Breast epithelium (tissue), 4 donors: ENCODE measurements at places on chromosomes 1 and 21. TPM values are rescaled to one million over a fixed set of nuclear protein-coding genes. Genes with fewer than 3 reads are reported as not detected.
A peak's percentile ranks its signal among the peaks of the same experiment; 100 is the strongest.

GRCh38 chr1:240705579-240705978 is 93.6 kb upstream of the GREM2 start:
- no peak overlapping the region for H3K4me3 ChIP-seq
- H3K27me3 ChIP-seq = no peaks in the 10 kb centered on the region
- no peaks in the 10 kb centered on the region for H3K4me1 ChIP-seq
- H3K36me3 ChIP-seq = no peaks in the 10 kb centered on the region
- no peak for DNase-seq
- no peak overlapping the region for H3K27ac ChIP-seq

- no peak overlapping the region for H3K4me3 ChIP-seq
- H3K4me1 ChIP-seq = no peaks in the 10 kb centered on the region
- H3K27me3 ChIP-seq = no peaks in the 10 kb centered on the region
- no peak overlapping the region for H3K27ac ChIP-seq
- H3K36me3 ChIP-seq = no peaks in the 10 kb centered on the region
These were observed 76.0 kb upstream of the DPYD start for GRCh38 chr1:97996880-97997279.

Gene ESPN
- not detected for total RNA-seq

DNA sequence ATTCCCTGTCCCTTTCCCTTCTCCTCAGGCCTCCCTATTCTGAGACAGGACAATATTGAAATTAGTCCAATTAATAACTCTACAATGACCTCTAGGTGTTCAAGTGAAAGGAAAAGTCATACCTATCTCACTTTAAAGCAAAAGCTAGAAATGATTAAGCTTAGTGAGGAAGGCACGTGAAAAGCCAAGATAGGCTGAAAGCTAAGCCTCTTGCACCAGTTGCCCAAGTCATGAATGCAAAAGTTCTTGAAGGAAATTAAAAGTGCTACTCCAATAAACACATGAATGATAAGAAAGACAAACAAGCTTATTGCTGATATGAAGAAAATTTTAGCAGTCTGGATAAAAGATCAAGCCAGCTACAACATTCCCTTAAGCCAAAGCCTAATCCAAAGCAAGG is 3.8 kb upstream of the MAP3K21 start:
- no peak overlapping the region for H3K27ac ChIP-seq
- no peaks in the 10 kb centered on the region for H3K4me1 ChIP-seq
- H3K27me3 ChIP-seq = no peaks in the 10 kb centered on the region

DNA sequence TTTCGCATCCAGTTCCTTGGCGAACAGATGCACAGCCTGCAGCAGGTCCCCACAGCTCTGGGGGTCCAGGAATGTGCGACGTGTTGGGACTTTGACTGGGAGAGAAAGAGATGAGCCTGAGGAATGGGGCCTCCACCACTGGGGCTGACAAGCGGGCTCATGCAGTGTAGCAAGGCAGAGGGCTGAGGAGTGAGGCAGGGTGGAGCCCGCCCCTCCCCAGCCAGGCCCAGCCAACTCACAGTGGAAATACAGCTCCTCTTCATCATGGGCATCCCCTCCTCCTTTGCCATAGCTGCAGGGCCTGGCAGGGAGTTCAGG is 30.7 kb downstream of the CDCA8 start:
- H3K4me3 ChIP-seq = no peak overlapping the region
- H3K4me1 ChIP-seq = no peaks in the 10 kb centered on the region
- H3K27me3 ChIP-seq = no peaks in the 10 kb centered on the region
- H3K27ac ChIP-seq = no peak overlapping the region
- H3K36me3 ChIP-seq = no peaks in the 10 kb centered on the region

DNA sequence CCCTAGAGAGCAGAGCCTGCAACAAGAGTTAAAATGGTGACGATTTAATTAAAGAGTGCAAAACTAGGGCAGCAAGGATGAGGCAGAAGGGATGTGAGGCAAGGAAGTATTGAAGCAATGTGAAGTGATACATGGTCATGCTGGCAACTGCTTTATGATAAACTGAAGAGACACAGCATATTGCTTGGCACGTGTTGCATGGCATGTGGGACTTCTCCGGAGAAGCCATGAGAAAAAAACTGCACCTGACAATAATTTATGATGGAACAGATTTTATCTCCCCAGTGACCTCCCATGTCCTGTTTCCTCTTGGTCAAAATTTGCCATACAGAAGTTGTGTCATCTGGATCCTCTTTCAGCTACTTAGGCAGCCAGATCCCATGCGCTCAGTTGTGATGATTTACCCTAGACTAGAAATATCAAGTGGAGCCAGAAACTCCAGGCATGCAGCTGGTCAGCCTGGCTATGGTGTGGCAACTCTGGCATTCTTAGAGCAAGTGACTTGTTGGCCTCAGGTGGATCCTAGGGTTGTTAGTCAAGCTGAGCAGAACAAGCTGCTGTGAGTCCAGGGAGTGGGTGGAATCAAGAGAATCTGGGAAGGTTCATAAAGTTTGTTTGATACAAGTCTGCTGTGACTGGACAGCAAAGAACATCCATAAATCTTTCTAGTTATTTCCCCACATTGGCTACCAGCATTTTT is 611.4 kb upstream of the USP24 start:
- no peak for DNase-seq
- H3K27ac ChIP-seq = peak overlapping the region; percentile 9
- no peak overlapping the region for H3K4me3 ChIP-seq
- no peaks in the 10 kb centered on the region for H3K27me3 ChIP-seq
- H3K4me1 ChIP-seq = no peaks in the 10 kb centered on the region

DNA sequence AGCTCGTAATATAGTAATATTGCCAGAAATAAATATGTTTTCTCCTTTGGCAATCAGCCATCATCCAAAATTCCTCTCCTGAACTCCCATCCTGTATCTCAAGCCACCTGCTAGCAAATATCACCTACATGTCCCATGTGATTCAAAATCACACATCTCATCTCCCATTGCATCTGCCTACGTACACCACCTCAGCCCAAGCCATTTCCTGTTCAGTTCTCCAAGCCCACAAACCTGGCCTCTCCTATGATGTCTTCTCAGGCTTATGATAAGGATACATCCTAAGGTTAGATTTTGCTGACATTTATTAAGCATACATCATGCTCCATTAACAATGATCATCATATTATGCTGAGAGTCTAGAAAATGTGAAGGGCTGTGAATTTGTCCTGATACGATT is 31.9 kb upstream of the DEGS1 start:
- no peaks in the 10 kb centered on the region for H3K27me3 ChIP-seq
- H3K4me1 ChIP-seq = no peaks in the 10 kb centered on the region
- no peak for DNase-seq
- H3K27ac ChIP-seq = no peak overlapping the region
- no peaks in the 10 kb centered on the region for H3K36me3 ChIP-seq

Gene LCE2A
- not detected for total RNA-seq

GRCh38 chr1:113320272-113320671 is 70.0 kb upstream of the MAGI3 start:
- H3K27ac ChIP-seq = no peak overlapping the region
- H3K27me3 ChIP-seq = no peaks in the 10 kb centered on the region
- no peaks in the 10 kb centered on the region for H3K4me1 ChIP-seq
- DNase-seq = no peak
- H3K36me3 ChIP-seq = no peaks in the 10 kb centered on the region
- H3K4me3 ChIP-seq = no peak overlapping the region

DNA sequence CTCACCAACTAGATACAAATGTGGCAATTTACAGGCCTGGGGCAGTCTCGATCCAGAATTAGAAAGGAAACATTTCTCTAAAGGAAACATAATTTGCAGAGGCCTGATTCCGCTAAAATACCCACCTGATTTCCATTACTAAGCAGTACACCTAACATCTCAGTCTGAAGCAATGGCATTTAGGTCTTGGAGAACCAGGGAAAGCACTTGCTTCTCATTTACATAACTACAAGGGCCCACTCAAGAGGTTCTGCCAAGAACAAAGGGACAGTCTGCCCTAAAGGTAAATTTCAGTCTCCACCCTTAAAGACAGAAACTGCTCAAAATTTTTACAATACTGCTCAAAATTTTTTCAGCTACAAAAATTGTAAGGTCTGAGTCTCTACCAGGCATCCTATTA is 123.7 kb upstream of the GJB5 start:
- no peaks in the 10 kb centered on the region for H3K4me1 ChIP-seq
- H3K4me3 ChIP-seq = no peak overlapping the region
- H3K27me3 ChIP-seq = no peaks in the 10 kb centered on the region

DNA sequence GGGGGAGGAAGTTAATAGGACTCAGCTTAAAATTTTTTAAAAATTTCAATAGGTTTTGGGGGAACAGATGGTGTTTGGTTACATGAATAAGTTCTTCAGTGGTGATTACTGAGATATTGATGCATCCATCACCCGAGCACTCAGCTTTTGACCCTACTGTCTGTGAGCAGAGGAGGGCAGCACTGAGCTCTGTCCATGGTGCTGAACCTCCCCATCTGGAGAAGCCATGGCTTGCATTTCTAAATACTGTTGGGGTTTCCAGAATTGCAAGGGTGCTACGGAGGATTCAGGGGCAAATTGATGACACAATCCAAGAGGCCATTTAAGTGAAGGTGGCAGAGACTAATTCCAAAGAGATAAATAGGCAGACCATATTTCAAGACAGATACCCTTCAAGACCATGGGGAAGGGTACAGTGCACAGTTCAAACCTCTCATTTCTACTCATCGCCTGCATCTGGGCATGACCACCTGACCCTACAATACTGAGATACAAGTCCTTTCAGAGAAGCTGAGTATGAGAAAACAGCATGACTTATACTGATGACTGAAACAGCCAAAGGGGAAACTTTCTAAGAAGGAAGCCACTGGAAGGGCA is 17.2 kb downstream of the SYT2 start:
- H3K4me3 ChIP-seq = no peak overlapping the region
- no peaks in the 10 kb centered on the region for H3K4me1 ChIP-seq
- H3K36me3 ChIP-seq = no peaks in the 10 kb centered on the region

- no peaks in the 10 kb centered on the region for H3K36me3 ChIP-seq
- peaks cover 6% of the 10 kb centered on the region for H3K4me1 ChIP-seq
- no peak overlapping the region for H3K4me3 ChIP-seq
- no peak for DNase-seq
These were observed 14.4 kb upstream of the EPS8L3 start for GRCh38 chr1:109777980-109778625.

Gene FOXD2
- total RNA-seq = 0.33 TPM

Gene THEM5
- total RNA-seq = not detected

GRCh38 chr1:19462781-19463503 is 22.4 kb downstream of the CAPZB start:
- peaks cover 11% of the 10 kb centered on the region for H3K4me1 ChIP-seq
- H3K27me3 ChIP-seq = no peaks in the 10 kb centered on the region
- DNase-seq = peak; percentile 40
- H3K36me3 ChIP-seq = no peaks in the 10 kb centered on the region

GRCh38 chr1:1760345-1760650 is 18.0 kb downstream of the NADK start:
- no peaks in the 10 kb centered on the region for H3K36me3 ChIP-seq
- DNase-seq = no peak
- no peak overlapping the region for H3K27ac ChIP-seq
- H3K4me1 ChIP-seq = no peaks in the 10 kb centered on the region
- H3K27me3 ChIP-seq = no peaks in the 10 kb centered on the region

Gene INTS3
- total RNA-seq = 46.5 TPM

DNA sequence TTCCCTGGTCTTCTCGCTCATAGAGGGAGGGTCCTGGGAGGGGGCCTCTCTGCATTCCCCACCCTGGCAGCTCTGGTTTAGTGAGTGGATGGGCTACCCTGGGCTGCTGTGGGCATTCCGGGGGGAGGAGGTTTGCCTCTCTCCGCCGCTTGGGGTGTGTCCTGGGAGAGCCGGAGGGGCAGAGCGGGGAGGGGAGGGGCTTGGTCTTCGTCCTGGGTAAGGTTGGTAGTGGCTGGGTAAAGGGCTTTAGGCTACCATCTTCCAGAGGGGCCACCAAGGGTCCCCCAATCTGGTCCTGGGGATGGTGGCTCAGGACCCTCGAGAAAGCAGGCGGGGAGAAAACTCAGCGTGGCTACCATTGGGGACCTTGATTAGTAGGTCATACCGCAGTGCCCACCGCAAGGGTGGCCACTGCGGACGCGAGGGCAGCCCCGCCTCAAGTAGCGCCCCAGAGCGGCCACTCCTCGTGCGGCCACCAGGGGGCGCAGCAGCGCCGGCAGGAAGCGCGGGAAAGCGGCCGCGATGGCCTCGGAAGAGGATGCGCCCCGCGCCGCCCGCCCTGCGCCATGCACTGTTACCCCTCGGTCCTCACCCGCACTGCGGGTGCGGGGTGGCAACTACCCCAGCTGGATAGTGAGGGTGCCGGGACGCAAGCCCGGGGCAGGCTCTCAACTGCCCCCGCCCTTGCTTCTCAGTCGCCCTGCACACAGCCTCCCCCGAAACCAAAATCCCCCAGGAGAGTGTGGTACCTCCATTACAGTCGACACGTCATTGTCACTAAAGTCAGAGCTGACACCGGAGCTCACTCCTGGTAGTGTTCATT is 44.1 kb upstream of the SLC25A33 start:
- DNase-seq = no peak
- no peak overlapping the region for H3K27ac ChIP-seq
- no peaks in the 10 kb centered on the region for H3K27me3 ChIP-seq
- H3K36me3 ChIP-seq = no peaks in the 10 kb centered on the region
- no peaks in the 10 kb centered on the region for H3K4me1 ChIP-seq
- peak overlapping the region; percentile 33 for H3K4me3 ChIP-seq

DNA sequence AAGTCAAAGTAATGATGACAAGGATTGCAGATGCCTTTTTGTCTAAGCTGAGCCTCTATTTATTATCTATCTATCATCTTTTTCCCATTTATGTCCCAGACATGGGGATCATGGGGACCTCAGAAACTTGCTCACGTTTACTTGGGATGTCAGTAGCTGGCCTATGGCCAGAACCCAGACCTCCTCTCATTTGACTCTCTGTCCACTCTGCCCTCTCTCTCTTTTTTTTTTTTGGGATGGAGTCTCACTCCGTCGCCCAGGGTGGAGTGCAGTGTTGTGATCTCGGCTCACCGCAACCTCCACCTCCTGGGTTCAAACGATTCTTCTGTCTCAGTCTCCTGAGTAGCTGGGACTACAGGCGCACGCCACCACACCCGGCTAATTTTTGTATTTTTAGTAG is 3.7 kb upstream of the ID3 start:
- peaks cover 7% of the 10 kb centered on the region for H3K4me1 ChIP-seq
- no peaks in the 10 kb centered on the region for H3K27me3 ChIP-seq
- H3K4me3 ChIP-seq = no peak overlapping the region
- H3K36me3 ChIP-seq = no peaks in the 10 kb centered on the region
- DNase-seq = no peak
- H3K27ac ChIP-seq = peak overlapping the region; percentile 94

Gene ANKRD34A
- 0.98 TPM for total RNA-seq

DNA sequence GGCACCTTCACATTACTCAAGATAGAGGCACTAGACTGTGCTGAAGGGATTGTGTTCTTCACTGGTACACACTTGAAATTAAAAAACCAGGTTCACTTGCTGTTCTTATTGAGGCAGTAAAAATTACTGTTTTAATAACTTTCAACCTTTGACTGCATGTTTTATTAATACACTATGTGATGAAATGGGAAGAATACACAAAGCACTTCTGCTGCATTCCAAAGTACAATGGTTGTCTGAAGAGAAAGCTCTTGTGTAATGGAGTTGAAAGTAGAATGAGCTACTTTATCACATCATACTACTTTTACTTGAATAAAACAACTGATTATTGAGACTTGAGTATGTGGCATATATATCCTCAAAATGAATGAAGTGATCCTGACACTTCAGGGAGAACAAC is 49.7 kb downstream of the LRRC8C start:
- H3K27ac ChIP-seq = no peak overlapping the region
- no peaks in the 10 kb centered on the region for H3K27me3 ChIP-seq
- H3K4me1 ChIP-seq = no peaks in the 10 kb centered on the region

Gene NR1I3
- not detected for total RNA-seq

Gene GPR3
- 0.66 TPM for total RNA-seq

Gene TMPRSS15
- not detected for total RNA-seq

Gene TRIM45
- 8.2 TPM for total RNA-seq
